Right renal pelvis (tissue), 4 donors: ENCODE measurements at places on chromosomes 13 and 19.

- no peak for DNase-seq
Observed at GRCh38 chr13:84118839-84119409, 236.7 kb upstream of the SLITRK1 start.

- no peak for DNase-seq
Observed at GRCh38 chr13:59514316-59514715, 649.4 kb downstream of the DIAPH3 start.

- no peak for DNase-seq
Observed at GRCh38 chr13:82011355-82011754, 1670.4 kb upstream of the SPRY2 start.

DNA sequence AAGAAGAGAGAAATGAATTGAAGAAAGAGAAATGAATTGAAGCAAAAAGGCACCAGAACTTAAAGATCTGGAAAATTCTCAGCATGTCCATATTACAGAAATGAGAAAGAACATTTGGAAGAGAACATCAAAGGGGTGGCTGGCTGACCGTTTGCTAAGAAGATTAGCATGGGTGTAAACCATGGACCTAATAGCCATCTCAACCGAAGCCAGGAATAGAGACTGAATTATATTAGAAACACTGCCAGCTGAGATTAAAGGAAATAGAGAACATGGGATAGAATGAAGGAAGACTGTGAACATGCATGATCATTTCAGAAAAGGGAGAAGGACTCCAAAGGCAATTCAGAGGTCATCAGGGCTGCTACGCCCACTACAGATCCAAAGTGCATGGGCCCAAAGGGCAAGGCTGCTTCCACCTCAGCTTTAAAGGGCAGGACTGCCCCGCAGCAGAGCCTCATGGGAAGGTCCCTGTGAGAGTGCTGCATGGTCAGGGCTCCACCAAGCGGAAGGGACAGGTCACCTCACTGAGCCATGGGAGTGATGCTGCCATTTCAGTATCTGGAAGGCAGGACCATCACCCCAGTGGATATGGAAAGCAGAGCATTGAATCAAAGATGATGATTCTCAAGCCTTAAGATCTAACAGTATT, 23.1 kb downstream of the FNDC3A start:
- no peak for DNase-seq

DNA sequence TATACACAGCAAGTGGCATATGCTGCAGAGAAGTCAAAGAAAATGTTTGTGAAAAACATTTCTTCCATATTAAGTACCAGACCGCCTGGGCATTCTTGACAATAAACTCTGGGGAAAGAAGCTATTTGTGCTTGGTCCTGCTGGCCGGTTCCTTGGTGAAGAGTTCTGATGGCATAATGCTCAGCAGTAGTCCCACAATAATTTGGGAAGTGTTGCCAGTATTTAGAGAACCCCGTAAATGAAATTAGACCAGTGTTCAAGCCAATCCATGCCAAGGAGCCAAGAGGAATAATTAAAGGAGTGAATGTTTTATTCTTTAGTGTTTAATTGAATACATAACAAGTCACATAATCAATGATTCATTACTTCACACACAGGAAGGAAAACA, 6.3 kb downstream of the KCTD12 start:
- DNase-seq = no peak

DNA sequence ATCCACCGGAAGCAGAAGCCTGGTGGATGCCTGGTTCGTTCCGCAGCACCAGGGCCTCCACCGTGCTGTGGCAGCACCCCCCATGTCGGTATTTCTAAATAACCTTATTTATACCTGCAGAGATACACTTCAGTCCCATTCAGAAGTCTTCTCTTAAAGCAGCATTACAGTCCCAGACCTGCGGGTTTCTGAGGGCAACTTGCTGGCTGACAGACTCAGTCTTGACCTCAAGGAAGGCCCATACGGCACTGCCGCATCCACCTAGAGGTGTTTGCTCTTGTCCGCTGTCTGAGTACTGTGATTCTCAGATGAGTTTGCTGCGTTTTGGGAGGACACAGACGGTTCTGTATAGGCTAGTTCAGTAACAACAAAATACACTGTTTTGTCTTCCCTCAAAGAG, 16.9 kb upstream of the TEX29 start:
- DNase-seq = no peak

GRCh38 chr13:49248622-49249002, 887 bp downstream of the CDADC1 start:
- no peak for DNase-seq

- DNase-seq = no peak
Observed at GRCh38 chr19:18708452-18709231, 25.2 kb downstream of the CRTC1 start.

DNA sequence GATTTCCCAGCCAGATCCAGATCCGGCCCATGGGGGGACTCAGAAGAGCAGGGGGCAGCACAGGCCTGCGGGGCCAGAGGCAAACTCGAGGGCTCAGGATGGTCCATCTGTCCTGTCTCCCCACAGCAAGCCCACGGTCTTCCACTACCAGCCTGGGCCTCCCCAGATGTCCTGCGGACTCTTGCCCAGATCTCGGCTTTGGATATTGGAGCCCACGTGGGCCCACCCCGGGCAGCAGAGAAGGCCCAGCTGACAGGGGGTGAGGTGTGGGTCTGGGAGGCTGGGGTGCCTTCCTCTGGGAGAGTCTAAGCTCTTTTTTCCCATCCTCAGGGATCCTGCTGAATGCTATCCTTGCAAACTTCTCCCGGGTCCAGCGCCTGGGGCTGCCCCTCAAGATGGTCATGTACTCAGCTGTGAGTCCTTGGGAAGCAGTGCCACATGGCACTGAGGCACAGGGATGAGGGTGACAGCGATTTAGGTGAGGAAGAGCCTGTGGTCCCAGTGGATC, 3.4 kb downstream of the ACP4 start:
- DNase-seq = no peak

GRCh38 chr13:112849500-112849899, 119.5 kb upstream of the MCF2L start:
- no peak for DNase-seq

DNA sequence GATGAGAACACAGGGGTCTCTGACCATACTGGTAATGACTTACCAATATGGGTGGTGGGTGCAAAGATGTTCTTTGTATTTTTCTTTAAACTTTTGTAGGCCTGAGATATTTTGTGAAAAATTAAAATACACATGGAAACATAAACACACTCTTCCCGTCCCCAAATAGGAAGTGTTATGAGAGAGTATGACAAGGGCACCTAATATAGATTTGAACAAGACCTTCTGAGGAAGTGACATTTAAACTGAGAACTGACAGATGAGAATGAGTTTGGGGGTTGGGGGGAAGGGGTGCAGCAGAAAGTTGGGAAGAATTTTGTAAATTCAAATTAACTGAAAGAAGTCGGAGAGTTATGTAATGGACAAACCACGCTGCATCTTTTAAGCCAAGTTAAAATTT, 224.2 kb downstream of the RGCC start:
- DNase-seq = no peak

DNA sequence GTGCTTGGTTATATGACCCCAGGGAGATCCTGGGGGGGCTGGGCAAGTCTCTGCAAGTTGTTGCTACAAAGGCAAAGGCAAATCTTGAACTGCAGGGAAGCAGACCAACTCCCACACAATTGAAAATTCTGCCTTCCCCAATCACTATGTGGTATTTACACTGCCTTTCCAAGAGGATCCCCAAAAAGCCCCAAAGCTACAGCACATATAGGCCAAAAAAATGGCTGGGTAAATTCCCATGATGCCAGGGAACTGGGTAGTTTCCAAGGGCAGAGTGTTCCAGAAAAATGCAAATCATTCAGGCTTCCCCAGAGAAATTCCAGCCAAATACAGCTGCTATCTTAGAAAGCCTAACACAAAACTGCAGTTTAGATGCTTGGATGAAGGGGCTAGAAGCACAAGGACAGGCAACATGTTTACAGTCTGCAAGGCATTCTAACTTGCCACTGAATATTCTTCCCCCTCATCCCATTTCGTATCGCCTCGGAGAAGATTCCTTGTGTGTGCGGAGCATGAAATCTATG, 6.2 kb downstream of the FOXO1 start:
- no peak for DNase-seq

DNA sequence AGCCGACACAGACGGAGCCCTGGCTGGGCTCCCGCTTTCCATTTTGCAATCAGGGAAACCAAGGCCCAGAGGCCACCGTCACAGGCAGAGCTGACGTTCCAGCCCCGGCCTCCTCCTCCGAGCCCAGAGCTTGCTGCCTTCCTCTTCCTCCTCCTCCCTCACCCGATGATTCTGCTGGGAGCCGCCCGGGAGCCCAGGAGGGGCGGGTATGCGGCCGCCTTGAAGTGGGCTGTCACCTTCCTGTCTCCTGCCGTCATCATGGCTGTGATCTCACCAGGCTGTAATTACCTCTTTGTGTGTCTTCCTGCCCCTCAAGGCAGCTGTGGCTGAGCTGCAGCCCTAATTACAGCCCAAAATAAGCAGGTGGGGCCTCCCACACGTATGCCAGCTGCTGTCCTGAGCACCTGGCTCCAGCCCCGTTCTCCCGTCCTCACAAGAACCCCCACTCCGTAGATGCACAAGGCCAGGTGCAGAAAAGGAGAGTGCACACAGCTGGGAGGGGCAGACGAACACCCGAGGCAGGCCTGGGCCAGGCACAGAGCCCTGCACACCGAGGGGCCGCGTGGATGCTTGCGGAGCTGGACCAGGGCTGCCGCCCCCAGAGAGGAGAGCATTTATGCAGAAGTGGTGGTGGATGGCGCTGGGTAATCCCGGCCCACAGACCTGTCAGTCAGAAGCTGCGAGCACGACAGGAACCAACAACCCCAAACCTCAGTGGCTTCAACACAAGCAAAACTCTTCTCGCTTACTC, 4.0 kb downstream of the TPGS1 start:
- DNase-seq = no peak

DNA sequence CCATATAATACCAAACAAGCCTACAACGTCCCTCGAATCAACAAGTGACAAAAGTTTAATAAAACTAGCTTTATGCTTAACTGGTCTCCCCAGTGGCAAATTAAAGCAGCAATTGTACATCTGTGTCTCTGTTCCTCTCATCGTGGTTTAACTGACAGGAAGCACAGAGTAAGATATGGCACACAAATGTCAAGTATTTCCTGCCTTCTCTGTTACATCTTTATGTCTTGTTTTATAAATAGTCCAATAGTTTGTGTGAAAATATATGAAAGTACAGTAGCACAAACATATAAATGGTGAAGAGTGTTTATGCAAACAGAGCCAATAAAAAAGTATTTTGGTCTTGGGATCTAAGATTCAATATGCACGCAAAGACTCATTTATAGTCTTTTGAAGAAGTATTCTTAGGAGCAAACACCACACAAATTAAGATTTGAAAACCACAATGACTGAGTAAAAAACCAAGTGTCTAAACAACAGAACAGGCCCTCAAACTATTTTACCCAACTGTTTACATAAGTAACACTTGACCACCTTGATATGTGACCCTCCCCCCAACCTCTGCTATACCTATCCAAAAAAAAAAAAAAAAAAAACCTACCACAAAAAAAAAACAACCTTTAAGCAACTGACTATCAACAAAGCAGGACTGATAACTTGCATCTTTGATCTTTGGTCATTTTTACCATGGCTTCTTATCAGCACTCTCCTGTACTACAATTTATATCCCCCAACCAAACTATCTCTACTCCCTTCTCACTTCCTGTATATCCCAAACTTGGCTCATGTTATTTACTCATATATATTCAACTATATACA, 14.0 kb downstream of the ELF1 start:
- DNase-seq = no peak

GRCh38 chr13:31167490-31167889, 5.8 kb upstream of the HSPH1 start:
- no peak for DNase-seq

DNA sequence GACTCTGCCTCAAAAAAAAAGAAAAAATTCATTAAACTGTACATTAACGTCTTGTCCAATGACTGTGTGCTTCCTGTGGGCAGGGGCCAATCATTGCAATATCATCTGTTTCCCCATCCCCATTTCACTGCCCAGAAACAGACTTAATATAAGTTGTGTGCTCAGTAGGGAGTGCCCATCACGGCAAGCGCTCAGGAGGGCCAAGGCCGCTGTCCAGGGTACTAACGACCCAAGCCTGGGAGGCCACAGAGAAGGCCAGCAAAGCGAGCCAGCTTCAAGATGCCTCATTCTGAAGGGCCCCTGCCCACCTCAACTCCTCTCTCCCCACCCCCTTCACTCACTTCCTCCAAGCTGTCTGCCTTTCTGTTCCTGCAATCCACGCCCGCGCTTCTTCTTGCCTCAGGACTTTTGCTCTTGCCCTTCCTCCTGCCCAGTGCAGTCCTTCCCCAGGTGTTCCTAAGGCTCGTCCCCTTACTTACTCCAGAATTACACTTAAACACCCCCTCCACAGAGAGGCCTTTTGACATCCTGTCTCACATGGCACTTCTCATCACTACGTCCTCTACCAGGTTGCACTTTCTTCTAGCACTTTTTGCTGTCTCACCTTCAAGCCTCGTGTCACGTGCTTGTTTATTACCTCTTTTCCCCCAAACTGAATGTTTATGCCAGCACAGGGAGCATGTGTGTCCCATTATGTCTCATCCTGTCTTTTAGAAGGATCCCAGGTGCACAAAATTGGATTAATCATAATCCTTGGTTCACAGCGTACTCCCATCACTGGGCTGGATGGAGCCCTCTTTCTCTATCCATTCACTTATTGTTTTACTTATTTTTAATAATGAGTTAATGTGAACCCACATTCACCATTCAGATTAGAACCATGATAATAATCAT, 11.3 kb upstream of the POU2F2 start:
- no peak for DNase-seq

GRCh38 chr19:41219924-41220567, 1.0 kb downstream of the AXL start:
- DNase-seq = no peak

DNA sequence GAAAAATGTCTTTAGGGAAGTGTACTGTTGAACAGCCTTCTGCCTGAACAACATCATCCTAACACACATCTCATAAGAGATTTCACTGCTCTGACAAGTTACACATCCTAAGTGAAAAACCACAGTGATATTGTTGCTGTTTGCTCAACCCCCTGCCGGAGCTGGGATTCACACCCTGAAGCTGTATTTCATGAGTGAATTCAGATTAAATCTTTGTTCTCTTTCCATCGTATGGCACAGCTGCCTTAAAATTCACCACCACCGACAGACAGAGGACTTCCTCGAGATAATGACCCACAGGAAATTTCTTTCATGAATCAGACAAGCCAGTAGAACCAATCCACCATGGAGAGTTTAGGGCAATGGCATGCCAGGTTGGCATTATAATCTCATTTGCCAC, 280.8 kb downstream of the DCT start:
- DNase-seq = no peak

DNA sequence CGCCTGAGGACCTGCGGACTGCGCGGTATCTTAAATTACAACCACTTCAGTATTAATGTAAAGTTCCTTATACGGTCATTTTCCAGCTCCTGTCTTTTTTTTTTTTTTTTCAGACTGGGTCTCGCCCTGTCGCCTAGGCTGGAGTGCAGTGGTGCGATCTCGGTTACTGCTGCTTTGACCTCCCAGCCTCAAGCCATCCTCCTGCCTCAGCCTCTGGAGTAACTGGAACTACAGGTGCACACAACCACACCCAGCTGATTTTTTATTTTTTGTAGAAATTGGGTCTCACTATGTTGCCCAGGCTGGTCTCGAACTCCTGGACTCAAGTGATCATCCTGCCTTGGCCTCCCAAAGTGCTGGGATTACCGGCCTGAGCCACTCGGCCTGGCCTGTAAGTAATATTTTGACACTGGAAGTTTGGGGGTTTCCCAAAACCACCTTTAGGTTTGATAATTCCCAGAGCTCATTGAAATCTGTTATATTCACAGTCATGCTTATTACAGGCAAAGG, 406 bp upstream of the EID2B start:
- no peak for DNase-seq
